ENCODE measurements at places on chromosomes 7 and 10. TPM values are rescaled to one million over a fixed set of nuclear protein-coding genes. Genes with fewer than 3 reads are reported as not detected.

SFRP4 gene
- total RNA-seq, result not detected

ASL gene
- 68.3 TPM for total RNA-seq

MAGI2 gene
- 0.08 TPM for total RNA-seq

DNA sequence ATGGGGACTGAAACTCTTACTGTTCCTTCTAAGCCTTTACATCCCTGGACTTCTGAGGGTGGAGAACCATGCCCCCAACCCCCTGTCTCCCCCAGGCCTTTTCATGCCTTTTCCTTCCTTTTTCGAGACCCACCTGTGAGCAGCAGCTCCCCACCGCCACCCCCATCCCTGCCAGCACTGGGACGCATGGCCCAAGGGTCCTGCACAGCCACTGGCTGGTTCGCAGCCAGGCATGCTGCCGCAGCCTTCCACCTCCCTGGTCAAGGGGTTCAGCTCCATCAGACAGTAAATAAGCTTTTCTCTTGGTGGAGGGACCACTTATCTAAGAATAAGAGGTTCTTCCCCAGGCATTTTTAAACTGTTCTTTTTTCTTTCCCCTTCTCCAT lies 584.4 kb downstream of the GRM8 start:
- H3K4me1 ChIP-seq, result no peaks in the 10 kb centered on the region
- no peak overlapping the region for H3K27ac ChIP-seq
- no peak overlapping the region for H3K4me3 ChIP-seq
- no peaks in the 10 kb centered on the region for H3K27me3 ChIP-seq
- no peak for DNase-seq

GRCh38 chr10:85187047-85187446 lies 858.7 kb downstream of the CCSER2 start:
- H3K36me3 ChIP-seq, result no peaks in the 10 kb centered on the region
- H3K4me3 ChIP-seq, result no peak overlapping the region
- no peaks in the 10 kb centered on the region for H3K4me1 ChIP-seq
- no peak overlapping the region for H3K27ac ChIP-seq
- no peak for DNase-seq

DNA sequence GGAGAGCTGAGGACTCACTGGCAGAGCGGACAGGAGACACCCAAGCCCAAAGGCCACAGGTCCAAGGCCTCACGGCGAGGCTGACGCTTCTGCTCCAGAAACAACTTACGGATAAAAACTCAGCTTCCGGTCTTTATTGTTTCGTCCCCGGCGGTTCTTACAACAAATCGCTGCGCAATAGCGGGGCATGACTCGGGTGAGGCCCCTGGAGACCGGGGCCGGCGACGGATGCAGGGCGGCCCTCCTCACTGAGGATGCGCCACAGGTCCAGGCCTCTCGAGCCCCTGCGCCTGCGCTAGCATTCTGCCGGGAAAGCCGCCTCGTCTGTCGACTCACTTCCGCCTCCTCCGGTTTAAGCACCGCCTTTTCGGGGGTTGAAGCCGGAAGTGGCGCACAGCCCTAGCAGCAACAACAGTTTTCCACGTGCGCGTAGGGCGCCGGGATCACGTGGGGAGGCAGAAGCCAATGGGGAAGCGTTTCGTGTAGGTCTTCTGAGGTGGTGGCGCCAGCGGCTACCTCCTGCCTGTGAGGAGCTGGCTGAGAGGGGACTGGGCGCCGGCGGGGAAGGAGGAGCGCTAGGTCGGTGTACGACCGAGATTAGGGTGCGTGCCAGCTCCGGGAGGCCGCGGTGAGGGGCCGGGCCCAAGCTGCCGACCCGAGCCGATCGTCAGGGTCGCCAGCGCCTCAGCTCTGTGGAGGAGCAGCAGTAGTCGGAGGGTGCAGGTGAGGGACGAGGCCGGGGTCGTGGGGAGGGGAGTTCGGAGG lies at the start of the genes DNAJB9 and THAP5:
Gene DNAJB9 (plus strand): TSS at position 494 of the 765 bp plus-strand sequence. CDS start 1,853 bp downstream, outside the sequence.
Gene THAP5 (minus strand): TSS at position 326 of the 765 bp plus-strand sequence. CDS start 137 bp downstream, at position 189.
- no peaks in the 10 kb centered on the region for H3K27me3 ChIP-seq
- H3K36me3 ChIP-seq, result peaks cover 18% of the 10 kb centered on the region
- H3K4me1 ChIP-seq, result peaks cover 40% of the 10 kb centered on the region
- H3K4me3 ChIP-seq, result peak within 1 kb of the TSS; percentile 98

- H3K36me3 ChIP-seq, result no peaks in the 10 kb centered on the region
- no peak overlapping the region for H3K4me3 ChIP-seq
- H3K4me1 ChIP-seq, result no peaks in the 10 kb centered on the region
- H3K27ac ChIP-seq, result no peak overlapping the region
- no peaks in the 10 kb centered on the region for H3K27me3 ChIP-seq
Observed at GRCh38 chr7:1842321-1843221, 172.5 kb downstream of the ELFN1 start.

DNA sequence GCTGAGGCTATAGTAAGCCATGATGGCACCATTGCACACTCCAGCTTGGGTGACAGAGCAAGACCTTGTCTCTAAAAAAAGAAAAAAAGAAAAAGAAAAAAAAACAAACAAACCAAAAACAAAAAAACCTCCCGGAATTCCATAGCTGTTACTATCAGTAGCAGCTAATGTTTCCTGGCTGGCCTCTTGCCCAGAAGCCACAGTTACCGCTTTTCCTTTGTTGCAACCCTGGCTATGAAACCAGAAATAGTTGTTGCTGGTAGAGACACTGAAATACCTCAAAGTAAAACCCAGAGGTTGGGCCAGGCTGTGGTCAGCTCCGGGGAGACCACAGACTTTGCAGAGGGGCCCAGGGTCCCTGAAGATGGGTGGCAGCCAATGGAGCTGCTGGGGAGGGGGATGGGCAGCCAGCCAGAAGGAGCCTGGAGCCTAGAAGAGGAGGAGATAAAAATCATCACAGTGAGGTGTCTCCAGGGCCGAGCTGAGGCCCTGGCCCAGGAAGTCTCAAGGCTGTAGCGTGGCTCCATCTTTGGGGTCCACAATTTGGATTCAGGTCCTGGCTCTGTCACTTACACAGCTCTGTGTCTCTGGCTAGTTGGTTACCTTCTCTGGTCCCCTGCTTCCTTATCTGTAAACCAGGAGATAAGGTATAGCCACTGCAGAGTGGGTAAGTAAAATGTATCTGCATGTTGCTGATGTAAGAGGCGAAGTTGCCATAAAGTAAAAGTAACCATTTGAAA lies 3.4 kb upstream of the CHST12 start:
- H3K27ac ChIP-seq, result peak overlapping the region; percentile 89
- H3K27me3 ChIP-seq, result no peaks in the 10 kb centered on the region
- H3K4me3 ChIP-seq, result peak overlapping the region; percentile 75
- H3K36me3 ChIP-seq, result no peaks in the 10 kb centered on the region
- DNase-seq, result peak; percentile 75
- peaks cover 37% of the 10 kb centered on the region for H3K4me1 ChIP-seq

GRCh38 chr7:44471436-44471835 lies 19.0 kb downstream of the NUDCD3 start:
- DNase-seq, result no peak
- no peak overlapping the region for H3K27ac ChIP-seq
- no peaks in the 10 kb centered on the region for H3K27me3 ChIP-seq

- no peak for DNase-seq
- no peak overlapping the region for H3K4me3 ChIP-seq
- H3K27ac ChIP-seq, result no peak overlapping the region
- H3K36me3 ChIP-seq, result peaks cover 6% of the 10 kb centered on the region
Observed at GRCh38 chr7:79681454-79681853, 228.0 kb upstream of the MAGI2 start.

DNA sequence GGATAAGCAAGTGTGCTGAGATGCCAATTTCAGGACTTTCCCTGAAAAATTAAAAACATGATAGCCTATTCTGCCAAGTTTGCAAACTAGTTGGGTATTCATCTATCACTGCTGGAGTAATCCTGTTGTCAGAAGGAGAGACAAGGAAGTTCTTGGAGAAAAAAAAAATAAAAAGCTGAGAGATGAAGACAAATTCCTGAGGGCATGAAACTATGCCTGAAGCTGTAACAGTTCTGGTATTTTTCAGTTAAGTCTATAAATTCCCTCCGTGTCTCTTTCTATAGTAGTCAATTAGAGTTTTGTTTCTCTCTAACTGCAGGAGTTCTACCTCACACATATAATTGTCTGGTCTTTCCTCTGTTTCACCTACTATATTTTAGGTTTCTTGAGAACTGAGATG lies 95.7 kb downstream of the DGKB start:
- H3K36me3 ChIP-seq, result no peaks in the 10 kb centered on the region
- no peaks in the 10 kb centered on the region for H3K27me3 ChIP-seq
- H3K27ac ChIP-seq, result no peak overlapping the region
- no peaks in the 10 kb centered on the region for H3K4me1 ChIP-seq
- no peak overlapping the region for H3K4me3 ChIP-seq
